ENCODE measurements at places on chromosomes 4 and X. TPM values are rescaled to one million over a fixed set of nuclear protein-coding genes. Genes with fewer than 3 reads are reported as not detected.
A peak's percentile ranks its signal among the peaks of the same experiment; 100 is the strongest.

USP17L29 gene
- not detected for total RNA-seq

DNA sequence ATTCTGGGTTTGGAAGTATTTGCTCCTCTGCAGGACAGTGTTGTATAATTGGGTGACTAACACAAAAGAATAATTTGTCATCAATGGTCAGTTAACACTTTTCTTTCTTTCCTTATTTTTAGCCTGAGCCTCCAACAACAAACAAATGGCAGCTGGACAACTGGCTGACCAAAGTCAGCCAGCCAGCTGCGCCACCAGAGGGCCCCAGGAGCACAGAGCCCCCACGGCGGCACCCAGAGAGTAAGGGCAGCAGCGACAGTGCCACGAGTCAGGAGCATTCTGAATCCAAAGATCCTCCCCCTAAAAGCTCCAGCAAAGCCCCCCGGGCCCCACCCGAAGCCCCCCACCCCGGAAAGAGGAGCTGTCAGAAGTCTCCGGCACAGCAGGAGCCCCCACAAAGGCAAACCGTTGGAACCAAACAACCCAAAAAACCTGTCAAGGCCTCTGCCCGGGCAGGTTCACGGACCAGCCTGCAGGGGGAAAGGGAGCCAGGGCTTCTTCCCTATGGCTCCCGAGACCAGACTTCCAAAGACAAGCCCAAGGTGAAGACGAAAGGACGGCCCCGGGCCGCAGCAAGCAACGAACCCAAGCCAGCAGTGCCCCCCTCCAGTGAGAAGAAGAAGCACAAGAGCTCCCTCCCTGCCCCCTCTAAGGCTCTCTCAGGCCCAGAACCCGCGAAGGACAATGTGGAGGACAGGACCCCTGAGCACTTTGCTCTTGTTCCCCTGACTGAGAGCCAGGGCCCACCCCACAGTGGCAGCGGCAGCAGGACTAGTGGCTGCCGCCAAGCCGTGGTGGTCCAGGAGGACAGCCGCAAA lies 106.0 kb downstream of the KLHL8 start:
- peak; percentile 48 for DNase-seq
- H3K36me3 ChIP-seq: peaks cover 9% of the 10 kb centered on the region
- H3K4me1 ChIP-seq: peaks cover 6% of the 10 kb centered on the region
- H3K27ac ChIP-seq: no peak overlapping the region
- no peak overlapping the region for H3K4me3 ChIP-seq
- no peaks in the 10 kb centered on the region for H3K27me3 ChIP-seq

PCYT1B gene
- 33.9 TPM for total RNA-seq

GRCh38 chr4:10081218-10081606 lies 35.4 kb downstream of the WDR1 start:
- H3K4me3 ChIP-seq: no peak overlapping the region
- no peak for DNase-seq
- no peaks in the 10 kb centered on the region for H3K36me3 ChIP-seq
- H3K27me3 ChIP-seq: no peaks in the 10 kb centered on the region
- H3K4me1 ChIP-seq: no peaks in the 10 kb centered on the region

GRCh38 chr4:159682996-159683395 lies 580.1 kb downstream of the RAPGEF2 start:
- H3K36me3 ChIP-seq: no peaks in the 10 kb centered on the region
- no peak for DNase-seq
- H3K4me3 ChIP-seq: no peak overlapping the region
- H3K27ac ChIP-seq: no peak overlapping the region
- H3K4me1 ChIP-seq: peaks cover 19% of the 10 kb centered on the region

GRCh38 chr4:42641656-42642055 lies 15.2 kb downstream of the ATP8A1 start:
- H3K27ac ChIP-seq: no peak overlapping the region
- H3K4me3 ChIP-seq: no peak overlapping the region
- H3K4me1 ChIP-seq: peaks cover 47% of the 10 kb centered on the region
- H3K27me3 ChIP-seq: no peaks in the 10 kb centered on the region
- no peaks in the 10 kb centered on the region for H3K36me3 ChIP-seq

DNA sequence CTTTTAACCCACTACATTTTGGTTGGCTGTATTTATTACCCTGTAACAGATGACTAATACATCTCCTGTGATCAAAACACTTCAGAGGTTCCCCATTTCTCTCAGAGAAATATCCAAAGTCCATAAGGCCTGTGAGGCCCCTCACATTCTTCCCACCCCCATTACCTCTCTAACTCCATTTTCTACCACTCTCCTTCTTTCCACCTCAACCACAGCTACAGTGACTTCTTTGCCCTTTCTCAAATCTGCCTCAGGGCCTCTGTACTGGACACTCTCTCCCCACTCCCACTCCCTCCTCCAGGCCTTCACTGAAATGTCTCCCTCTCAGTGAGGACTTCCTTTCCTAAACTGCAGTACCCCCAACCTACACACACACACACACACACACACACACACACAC lies 8.4 kb upstream of the TMEM144 start:
- no peaks in the 10 kb centered on the region for H3K36me3 ChIP-seq
- no peak for DNase-seq

DNA sequence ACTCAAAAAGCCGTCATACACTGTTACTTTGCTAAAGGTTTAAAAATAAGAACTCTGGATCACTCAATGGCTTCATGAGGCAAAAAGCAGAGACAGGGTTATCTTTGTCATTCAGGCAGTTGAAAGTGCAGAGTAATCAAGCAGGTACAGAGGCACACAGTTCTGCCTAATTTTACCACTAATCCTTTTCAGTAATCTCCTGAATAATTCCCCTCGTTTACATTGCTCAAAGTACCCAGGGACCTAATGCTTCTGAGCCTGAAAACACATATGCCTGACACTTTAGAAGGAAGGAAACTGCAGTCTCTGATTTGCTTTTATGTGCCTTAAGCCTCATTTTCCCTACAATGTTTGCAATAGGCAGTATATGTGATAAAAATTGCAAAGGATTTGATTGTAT lies 71.4 kb upstream of the TRAM1L1 start:
- no peaks in the 10 kb centered on the region for H3K27me3 ChIP-seq
- no peak overlapping the region for H3K4me3 ChIP-seq
- no peaks in the 10 kb centered on the region for H3K36me3 ChIP-seq

GRCh38 chrX:903116-903515 lies 272.5 kb downstream of the SHOX start:
- no peaks in the 10 kb centered on the region for H3K27me3 ChIP-seq
- no peak for DNase-seq
- no peak overlapping the region for H3K4me3 ChIP-seq
- H3K36me3 ChIP-seq: no peaks in the 10 kb centered on the region
- no peak overlapping the region for H3K27ac ChIP-seq
- H3K4me1 ChIP-seq: no peaks in the 10 kb centered on the region

All from neural progenitor cell (in vitro differentiated cells).